Gastrocnemius medialis (tissue), 4 donors: ENCODE measurements at places on chromosomes 12 and 14.
A peak's percentile ranks its signal among the peaks of the same experiment; 100 is the strongest.

- DNase-seq: no peak
Observed at GRCh38 chr12:64667793-64668192, 57.5 kb downstream of the RASSF3 start.

- DNase-seq: no peak
Observed at GRCh38 chr14:59969319-59969718, 49.4 kb downstream of the LRRC9 start.

DNA sequence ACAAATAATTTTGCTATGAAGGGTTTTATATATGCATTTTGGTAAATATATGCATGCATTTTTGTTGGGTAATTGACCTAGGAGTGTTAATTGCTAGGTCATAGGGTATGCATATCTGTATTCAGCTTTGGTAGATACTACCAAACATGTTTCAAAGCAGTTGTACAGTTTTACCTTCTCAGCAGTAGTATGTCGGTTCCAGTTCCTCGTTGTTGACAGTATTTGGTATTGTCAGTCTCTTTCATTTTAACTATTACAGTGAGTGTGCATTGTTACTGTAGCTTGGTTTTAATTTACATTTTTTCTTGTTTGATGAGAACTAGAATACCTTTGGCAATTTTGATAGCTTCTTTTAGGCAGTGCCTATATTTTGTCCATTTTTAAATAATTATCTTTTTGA lies 98.9 kb downstream of the ARID2 start:
- DNase-seq: no peak

DNA sequence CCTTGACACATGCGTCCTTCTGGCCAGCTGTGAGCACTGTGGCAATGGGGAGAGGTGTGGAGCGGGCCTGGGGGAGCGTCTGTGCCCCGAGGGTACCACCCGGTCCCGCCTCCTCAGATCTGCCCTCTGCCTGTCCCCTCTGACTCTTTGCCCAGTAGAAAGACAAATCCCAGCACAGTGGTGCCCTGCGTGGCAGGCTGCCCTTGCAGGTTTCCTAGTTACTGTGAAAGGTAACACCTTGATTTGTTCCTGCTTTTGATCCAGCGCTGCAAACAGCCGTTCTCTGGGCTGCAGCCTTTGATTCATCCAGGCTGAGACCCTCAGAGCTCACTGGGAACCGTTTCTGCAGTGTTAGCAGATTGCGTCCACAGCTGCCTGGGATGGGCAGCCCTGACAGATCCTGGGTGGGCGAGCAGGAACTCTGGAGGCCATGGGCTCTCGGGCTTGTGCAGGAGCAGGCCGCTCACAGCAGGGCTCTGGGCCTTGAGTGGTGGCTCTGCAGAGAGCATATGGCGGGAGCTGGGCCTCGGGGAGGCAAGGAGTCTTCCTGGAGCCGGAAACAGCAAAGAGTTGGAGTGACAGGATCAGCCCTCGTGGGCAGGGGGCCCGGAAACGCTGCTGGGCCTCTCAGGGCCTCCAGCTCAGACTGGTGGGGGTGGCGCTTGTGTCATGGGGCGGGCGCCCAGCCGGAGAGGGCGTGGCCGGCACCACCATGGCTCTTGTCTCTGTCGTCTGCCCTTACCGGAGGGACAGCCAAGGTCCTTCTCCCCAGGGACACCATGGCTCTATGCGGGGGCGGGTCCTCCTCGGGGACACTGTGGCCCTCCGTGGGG lies 16.6 kb downstream of the FBRSL1 start:
- DNase-seq: peak; percentile 84

- DNase-seq: no peak
Observed at GRCh38 chr12:48165089-48165981, 8.0 kb upstream of the ASB8 start.

- peak; percentile 26 for DNase-seq
Observed at GRCh38 chr12:51218607-51219161, 822 bp upstream of the POU6F1 start.

GRCh38 chr14:104786091-104786586 lies 9.4 kb downstream of the AKT1 start:
- no peak for DNase-seq

DNA sequence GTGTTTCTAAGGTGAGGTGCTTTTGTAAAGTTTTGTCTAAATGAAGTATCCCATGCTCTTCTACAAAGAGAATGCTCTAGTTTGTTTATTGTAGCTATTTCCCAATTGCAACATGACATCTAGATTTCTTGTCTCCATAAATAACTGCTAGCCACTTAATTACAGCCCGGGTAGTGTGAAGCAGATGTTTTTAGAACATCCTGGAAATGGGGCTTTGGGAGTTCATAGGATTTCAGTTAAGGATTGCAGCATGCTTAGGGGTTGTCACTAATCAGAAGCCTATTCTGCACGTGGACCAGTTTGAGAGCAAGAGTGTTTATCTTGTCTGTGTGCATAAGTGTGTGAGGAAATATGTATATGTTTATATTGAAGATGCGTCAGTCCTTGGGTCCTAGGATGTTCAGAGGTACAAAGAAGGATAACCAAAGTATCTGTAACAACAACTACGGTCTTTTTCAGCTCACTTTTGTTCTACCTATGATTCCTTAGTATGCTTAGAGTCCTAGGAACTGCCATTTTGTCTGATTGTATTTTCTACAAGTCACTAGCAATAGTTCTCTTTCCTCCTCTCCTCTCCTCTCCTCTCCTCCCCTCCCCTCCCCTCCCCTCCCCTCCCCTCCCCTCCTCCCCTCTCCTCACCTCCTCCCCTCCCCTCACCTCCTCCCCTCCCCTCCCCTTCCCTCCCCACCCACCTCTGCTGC lies 135.3 kb downstream of the ACSS3 start:
- DNase-seq: no peak

DNA sequence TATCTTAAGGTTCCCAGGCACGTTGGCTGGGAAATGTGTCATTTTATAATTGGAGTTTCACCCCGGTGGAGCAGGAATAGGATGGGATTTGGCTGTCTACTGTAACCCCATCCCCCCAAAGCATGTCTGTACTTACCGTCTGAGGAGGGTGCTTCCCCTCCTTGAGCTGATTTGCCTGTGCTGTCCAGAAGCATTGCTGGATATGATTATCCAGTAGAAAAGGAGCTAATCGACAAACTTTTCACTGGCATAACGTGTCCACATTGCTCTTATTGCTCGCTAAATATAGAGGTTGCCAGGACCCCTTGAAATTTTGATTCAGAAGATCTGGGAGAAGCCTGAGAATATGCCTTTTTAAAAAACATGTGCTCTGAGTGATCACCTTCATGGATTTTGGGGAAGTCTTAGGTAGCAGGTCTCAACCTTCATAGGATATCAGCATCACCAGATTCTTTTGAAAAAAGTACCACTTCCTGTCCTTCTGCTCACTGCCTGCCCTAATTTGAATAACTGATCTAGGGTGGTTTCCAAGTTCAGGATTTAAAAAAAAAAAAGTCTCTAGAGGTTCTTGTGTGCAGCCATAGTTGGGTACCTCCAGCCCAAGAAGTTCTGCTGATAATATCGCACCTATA lies 80.4 kb upstream of the KCNA1 start:
- DNase-seq: no peak

DNA sequence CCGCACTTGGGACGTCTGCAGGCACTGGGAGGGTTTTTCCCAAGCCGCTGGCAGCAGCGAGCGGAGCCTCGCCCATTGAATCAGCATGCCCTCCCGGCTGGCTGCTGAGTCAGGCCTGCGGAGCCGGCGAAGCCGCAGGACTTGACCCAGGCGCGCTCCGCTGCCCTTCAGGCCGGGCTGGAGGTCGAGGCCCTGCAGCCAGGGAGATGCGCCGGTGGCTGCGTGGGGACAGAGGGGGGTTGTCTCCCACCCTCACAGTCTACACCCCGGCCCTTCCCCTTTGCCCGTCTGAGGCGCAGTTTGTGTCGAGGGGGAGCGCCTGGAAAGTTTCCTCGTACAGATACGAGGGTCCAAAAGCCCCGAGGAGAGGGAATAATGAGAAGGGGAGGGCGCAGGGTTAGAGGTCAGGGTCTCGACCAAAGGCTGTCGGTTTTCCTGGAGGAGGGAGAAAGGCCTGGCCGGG lies 759 bp upstream of the KLC1 start:
- peak; percentile 64 for DNase-seq

- DNase-seq: peak; percentile 23
Observed at GRCh38 chr12:8709124-8709830, 11.5 kb downstream of the RIMKLB start.

DNA sequence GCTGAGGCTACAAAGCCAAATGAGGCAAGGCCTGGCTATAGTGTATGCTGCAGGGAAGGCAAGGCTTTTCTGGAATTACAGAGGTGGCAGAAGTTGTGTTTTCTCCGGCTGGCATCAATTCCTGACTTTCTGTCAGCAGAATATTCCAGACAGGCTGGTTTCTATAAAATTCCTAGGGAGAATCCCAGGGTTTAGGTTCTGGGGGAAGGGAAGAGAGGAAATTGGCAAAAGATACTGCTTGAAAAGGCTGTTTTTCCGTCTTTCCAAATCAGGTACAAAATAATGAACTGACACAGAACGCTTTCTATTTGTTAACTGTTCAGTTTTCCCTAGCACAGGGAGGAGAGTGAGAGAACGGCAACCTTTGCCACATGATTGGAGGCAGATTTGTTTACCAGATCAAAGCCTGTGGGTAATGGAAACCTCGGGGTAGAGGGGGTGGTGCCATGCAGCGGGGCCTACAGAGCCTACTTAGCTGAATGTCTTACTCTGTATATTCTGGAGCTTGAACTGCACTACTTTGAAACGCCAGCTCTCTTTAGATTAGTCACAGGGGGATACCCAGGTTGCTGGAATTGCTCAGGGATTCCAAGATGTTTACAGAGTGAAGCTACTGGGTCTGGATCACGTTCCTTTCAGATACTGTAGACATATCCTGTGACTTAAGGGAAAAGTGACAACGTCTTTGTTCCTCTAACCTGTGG lies 65.8 kb upstream of the DACT1 start:
- DNase-seq: no peak

- DNase-seq: no peak
Observed at GRCh38 chr14:49396801-49397200, 189.4 kb downstream of the RPS29 start.

- no peak for DNase-seq
Observed at GRCh38 chr14:73460691-73461127, 2.4 kb upstream of the NUMB start.

- no peak for DNase-seq
Observed at GRCh38 chr12:94107910-94108309, 40.5 kb upstream of the PLXNC1 start.

- no peak for DNase-seq
Observed at GRCh38 chr12:8078398-8078797, 3.7 kb upstream of the NECAP1 start.

- no peak for DNase-seq
Observed at GRCh38 chr14:59754256-59754655, 116.3 kb downstream of the RTN1 start.

DNA sequence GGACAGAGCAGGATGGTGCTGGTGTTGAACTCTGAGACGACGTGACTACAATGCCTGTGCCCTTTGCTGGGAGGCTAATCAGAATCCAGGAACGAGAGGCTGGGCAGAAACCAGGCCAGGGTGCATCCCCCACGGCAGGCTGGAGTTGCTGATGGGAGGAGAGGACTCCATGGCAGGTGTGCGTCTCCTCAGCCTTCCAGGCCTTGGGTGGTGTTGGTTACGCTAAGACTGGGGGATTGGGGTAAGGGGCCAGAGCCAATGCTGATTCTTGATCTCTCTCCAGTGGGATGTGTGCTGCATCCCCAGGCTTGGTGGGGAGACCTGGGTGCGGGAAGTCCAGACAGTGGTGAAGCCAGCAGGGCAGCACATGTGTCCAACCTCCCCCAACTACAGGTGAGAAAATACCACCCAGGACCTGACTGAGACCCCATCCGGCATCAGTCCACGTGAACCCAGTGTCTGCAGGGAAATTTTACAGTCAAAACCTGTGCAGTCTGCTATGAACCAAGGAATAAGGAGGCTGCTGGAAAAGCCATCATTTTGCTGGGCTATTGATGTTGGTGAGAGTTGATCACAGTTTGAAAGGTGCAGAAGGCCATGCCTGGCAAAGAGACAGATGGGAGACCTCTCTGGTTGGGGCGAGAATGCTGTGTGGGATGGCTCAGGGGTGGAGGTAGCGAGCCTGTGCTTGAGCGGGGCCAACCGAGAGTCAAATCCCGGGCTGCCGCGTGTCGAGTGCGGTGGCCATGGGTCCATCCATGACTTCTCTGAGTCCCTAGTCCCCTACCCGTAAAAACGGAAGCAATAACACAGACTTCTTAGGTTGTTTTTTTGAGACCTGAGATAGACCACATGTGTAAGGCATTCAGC lies 89.8 kb downstream of the NTF3 start:
- no peak for DNase-seq

GRCh38 chr12:11446372-11446771 lies 51.0 kb upstream of the PRB2 start:
- DNase-seq: no peak

GRCh38 chr12:15268309-15268708 lies 47.1 kb upstream of the RERG start:
- no peak for DNase-seq

- DNase-seq: no peak
Observed at GRCh38 chr14:31945701-31946100, 131.4 kb upstream of the ARHGAP5 start.

- DNase-seq: no peak
Observed at GRCh38 chr14:86654558-86655184, 1124.7 kb downstream of the FLRT2 start.

DNA sequence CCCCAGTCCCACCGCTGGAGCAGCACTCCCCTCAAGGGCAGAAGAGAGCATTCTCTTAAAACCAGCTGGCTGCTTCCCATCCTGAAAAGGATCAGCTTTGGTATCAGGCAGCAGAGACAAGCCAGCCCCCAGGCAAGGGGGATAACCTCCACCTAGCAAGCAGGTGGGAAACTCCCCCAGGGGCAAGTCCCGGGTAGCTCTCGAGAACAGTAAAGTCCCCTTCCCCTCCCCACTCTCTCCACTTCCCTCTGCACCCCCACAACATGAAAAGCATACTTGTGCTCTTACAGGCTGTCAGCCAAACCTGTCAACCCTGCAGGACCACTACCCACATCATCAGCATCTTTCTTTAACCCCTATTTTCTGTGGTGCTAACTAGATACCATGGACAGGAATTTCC lies 254.0 kb downstream of the NTF3 start:
- no peak for DNase-seq

DNA sequence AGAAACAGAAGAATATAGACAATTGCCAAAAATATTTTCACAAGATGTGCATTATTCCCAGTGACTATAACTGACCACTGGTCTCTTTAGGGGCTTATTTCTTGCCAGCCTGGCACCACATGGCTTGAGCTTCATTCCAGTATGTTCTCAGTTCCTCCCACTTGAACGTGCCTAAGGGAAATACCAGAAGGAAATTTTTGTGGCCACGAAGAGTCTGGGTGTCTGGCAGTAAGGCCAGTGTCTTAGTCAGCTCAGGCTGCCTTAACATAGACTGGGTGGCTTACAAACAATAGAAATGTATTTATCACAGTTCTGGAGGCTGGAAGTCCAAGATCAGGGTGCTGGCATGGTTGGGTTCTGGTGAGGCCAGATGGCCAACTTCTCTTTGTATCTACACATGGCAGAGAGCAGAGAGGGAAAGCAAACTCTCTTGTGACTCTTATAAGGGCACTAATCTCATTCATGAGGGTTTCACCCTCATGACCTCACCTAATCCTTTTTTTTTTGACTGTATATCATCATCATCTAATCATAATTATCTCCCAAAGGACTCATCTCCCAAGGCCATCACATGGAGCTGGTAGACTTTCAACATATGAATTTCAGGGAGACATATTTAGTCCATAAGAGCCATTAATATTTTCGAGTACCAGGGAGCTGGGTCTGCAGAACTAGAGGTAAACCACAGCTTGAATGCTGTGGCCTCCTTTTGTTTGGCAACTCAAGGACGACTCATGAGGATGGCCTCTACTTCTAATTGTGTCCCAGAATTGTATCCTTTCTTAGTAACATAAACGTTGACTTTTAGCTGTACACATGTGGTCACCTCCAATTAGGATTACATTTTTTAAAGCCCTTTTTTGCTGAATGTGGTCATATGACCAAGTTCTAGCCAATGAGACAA lies 5.1 kb upstream of the SMOC1 start:
- DNase-seq: no peak
